ENCODE measurements at places on chromosomes 16 and 17.

DNA sequence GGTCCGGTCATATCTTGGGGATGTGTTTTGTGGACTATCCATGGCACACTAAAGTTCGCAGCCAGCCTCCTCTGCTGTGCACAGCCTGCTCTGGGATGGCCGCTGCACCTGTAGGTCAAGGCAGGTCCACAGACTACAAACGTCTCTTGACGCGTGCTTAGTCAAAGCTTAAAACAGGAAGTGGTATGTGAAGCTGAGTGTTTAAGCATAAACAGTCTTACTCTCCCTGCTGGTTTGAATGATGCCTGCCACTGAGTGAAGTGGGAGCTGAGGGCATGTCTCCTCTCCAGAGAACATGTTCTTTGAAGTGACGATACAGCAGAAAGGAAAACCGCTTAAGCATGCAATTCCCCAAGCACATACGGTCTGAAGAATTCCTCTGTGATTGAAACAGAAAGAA is 365.6 kb downstream of the SLC39A11 start:
- DNase-seq: no peak

DNA sequence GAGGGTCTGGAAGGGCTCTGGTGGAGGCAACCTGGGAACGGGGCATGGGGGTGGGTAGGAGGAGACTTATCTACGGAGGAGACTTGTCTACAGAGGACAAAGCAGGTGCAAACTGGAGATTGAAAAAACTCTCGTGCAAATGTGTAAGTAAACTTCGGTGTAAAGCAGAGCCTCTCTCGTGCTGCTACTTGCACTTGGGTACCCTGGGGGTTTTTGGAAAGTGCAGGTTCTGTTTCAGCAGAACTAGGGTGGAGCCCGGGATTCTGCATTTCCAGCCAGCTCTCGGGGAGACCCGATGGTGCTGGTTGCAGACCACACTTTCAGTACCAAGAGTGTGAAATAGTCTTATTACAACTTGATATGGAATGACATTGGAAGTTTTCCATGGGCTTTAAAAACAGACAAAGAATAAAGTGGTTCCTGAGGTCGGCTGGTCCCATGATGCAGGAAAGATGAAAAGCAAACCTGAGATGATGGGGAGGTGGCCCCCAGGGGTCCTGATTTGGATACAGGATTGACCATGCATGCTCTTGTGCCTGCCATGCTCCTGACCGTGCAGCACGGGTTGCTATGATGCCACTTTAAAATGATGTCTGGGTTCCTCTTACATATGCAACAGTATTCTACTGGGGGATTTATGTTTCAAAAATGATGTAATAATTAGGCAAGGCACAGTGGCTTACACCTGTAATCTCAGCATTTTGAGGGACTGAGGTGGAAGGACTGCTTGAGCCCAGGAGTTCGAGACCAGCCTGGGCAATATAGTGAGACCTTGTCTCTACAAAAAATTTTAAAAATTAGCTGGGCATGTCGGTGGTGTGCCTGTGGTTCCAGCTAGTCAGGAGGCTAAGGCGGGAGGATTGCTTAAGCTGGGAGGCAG is 69.3 kb downstream of the IRF8 start:
- no peak for DNase-seq

DNA sequence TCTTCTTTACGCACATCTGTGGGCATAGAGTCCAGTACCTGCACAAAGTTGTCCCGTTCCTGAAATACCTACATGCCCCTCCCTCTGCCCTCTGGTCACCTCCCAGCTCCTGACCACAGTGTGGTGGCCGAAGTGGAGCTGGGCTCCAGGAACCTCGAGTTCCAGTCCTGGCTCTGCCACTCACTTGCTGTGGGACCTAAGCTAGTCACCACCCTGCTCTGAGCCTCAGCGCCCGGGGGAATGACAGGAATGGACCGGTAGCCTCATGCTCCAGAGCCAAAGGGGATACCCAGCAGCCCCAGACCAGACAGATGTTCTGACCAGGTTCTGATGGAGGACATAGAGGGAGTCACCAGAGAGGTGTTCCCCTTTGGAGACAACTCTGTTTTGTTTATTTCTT is 26.7 kb upstream of the ITGA3 start:
- DNase-seq: no peak

GRCh38 chr17:51818777-51819176 is 339.7 kb downstream of the CA10 start:
- DNase-seq: no peak

DNA sequence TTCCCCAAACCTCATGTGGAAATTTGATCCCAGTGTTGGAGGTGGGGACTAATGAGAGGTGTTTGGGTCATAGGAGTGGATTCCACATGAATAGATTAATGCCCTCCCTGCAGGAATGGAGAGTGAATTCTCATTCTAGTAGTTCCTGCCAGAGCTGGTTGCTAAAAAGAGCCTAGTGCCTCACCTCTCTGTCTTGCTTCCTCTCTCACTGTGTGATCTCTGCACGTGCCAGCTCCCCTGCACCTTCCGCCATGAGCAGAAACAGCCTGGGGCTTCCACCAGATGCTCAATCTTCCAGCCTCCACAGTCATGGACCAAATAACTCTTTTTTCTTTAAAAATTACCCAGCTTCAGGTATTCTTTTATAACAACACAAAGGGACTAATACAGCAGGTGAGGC is 72.9 kb upstream of the CLEC3A start:
- DNase-seq: no peak

DNA sequence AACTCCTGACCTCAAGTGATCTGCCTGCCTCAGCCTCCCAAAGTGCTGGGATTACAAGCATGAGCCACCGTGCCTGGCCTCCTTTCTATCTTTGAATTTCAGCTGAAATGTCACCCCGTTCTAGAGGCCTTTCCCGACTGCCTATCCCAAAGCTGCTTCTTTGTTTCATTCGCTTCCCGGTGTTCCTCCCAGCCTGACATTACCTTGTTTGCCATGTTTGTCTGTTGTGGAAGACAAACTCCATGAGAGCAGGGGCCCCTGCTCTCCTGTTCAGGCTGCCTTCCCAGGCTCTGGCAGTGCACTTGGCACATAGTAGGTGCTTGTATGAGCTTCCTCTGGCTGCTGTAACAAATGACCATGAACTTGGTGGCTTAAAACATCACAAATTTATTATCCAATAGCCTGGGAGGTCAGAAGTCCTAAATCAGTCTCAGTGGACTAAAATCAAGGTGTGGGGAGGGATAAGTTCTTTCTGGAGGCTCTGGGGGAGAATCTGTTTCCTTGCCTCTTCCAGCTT is 2.6 kb upstream of the CCL22 start:
- DNase-seq: no peak

DNA sequence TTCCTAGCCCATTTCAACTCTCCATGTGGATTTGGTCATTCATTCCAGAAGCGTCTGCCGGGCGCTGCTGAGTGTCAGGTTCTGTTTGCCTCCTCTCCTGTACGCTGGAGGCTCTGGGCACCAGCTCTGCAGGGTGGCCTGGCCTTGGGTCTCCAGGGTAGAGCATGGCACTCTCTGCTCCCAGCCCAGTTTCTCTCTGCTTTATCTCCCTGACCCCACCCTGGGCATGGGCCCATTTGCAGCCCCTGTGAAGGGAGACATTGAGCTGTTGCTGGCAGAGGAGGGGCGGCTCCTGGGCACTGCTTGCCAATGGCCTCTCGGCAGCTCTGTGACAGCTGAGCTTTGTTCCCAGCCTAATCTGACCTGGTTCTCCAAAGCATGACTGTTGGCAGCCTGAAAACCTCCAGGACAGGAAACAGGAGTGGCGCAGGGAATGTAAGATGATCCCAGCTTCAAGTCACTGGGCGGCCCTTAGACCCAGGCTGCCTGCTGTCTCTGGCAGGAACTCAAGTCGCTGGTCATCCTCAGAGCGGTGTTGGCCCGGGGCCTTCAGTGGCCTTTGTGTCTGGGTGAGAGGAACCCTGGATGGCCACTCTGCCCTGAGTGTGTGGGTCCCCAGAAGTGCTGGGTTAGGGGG is 146.8 kb downstream of the SEC14L1 start:
- DNase-seq: no peak

GRCh38 chr17:61378658-61379456 is 20.8 kb upstream of the TBX2 start:
- no peak for DNase-seq

Data from stimulated activated CD8-positive, alpha-beta memory T cell treated with anti-CD3 and anti-CD28 coated beads, Interleukin-7, amount 100 ng/mL, for 1 hour (primary cell).